ENCODE measurements at places on chromosomes 2 and 18. TPM values are rescaled to one million over a fixed set of nuclear protein-coding genes. Genes with fewer than 3 reads are reported as not detected.

The TUBA3D gene
- total RNA-seq = not detected

The AQP12A gene
- not detected for total RNA-seq

The CABLES1 gene
- total RNA-seq = 9.7 TPM

The ANKAR gene
- 8.7 TPM for total RNA-seq

The TMEM163 gene
- 0.16 TPM for total RNA-seq

The BCS1L gene
- 33.8 TPM for total RNA-seq

The RND3 gene
- total RNA-seq = 104 TPM

The PRKCE gene
- total RNA-seq = 70.9 TPM

The PDCD1 gene
- not detected for total RNA-seq

The ERICH2 gene
- total RNA-seq = not detected
